Type B pancreatic cell (in vitro differentiated cells): ENCODE measurements at places on chromosomes 13 and 19.

GRCh38 chr13:38002606-38003005, 133.0 kb upstream of the TRPC4 start:
- DNase-seq: no peak

DNA sequence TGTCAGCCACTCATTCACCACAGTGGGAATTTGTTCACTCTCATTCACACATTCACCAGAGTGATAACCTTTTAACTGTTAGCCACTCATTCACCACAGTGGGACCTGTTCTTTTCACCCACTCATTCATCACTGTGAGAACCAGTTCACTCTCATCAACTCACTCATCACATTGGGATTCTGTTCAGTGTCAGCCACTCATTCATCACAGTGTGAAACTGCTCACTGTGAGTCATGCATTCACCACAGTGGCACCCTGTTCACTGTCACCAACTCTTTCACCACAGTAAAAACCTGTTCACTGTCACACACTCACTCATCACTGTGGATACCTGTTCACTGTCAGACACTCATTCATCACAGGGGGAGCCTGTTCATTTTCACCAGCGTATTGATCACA, 43.5 kb upstream of the ZNF85 start:
- DNase-seq: no peak

- DNase-seq: no peak
Measured at GRCh38 chr13:113166681-113167080, 8.2 kb downstream of the PROZ start.

- no peak for DNase-seq
Measured at GRCh38 chr13:100519626-100520025, 69.0 kb downstream of the GGACT start.

GRCh38 chr13:46321494-46322225, 65.4 kb downstream of the RUBCNL start:
- DNase-seq: no peak

DNA sequence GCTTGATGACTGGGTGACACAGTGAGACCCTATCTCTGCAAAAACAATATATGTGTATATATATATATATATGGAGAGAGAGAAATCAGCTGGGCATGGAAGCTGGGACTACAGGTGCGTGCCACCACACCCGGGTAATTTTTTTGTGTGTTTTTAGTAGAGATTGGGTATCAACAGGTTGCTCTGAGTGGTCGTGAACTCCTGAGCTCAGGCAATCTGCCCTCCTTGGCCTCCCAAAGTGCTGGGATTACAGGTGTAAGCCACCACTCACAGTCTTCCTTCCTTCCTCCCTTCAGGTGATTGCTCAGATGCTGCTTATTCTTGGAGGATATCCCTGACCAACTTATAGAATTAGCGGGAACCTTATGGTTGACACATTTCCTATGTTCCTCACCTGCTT, 41.9 kb downstream of the ERICH4 start:
- DNase-seq: no peak

- no peak for DNase-seq
Measured at GRCh38 chr13:41895478-41895877, 65.4 kb downstream of the VWA8 start.

GRCh38 chr19:3604987-3605343, 1.7 kb downstream of the TBXA2R start:
- DNase-seq: no peak

DNA sequence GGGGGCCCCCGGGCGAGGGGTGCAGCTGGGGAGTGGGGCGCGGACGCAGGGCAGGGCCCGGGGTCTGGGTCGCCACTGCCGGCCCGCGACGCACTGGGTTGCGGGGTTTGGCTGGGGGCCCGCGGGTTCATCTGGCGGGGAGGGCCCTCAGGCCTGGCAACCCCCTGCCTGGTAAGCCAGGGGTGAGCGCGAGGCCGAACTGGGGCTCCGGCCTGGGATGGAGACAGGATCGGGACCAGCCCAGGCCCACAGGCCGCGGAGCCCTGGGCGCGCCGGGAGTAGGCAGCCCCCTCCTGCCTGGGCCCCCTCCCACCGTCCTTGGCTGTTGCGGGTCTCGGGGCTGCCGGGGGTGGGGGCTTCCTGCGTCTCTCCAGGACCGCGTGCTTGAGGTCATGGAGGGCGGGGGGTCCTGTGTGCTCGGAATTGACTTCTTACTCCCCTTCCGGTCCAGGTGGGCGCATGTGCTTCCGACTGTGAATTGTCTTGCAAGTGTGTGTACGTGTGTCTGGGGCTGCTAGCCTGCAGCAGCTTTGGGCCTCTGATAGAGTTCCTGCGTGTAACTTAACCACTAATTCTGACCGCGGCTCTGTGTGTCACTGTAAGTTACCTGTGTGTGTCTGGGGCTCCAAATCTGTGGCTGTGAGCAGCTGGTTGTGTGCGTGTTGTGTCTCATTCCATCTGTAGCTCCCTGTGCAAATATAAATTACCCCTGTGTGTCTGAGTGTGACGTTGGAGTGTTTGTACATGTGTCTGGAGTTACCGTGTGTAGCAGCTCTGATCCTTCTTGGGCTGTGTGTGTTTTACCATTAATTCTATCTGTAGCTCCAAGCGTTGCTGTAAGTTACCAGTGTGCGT, 751 bp downstream of the GRAMD1A start:
- DNase-seq: no peak

DNA sequence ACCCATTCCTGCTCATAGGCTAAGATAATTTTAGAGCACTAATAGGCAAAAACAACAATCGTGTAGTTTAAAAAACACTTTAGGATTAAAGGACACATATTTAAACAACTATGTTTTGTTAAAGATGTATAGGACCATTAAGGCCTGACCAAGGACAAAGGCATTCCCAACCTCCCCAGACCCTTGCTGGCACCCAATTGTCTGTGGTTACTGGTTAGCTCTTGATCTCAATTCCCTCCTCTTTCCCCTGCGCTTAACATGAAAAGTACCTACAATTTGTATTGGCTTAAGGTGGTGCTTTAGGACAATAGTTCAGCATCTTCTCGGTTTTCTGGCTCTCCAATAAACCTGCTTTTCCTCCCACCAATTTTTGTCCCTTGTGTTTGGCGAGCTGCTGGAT, 51.0 kb downstream of the TEX26 start:
- no peak for DNase-seq

GRCh38 chr13:23941211-23941610, 43.9 kb upstream of the C1QTNF9B start:
- no peak for DNase-seq

DNA sequence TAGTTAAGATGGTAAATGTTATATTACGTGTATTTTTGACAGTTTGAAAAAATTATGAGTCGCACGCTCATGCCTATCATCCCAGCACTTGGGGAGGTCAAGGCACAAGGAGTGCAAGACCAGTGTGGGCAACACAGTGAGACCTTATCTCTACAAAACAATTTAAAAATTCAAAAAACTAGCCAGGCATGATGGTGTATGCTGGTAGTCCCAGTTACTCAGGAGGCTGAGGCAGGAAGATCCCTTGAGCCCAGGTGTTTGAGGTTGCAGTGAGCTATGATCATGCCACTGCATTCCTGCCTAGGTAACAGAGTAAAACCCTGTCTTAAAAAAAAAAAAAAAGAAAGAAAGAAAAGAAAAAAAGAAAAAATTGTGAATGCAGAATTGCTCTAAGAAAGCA, 58.0 kb downstream of the TBC1D4 start:
- no peak for DNase-seq

- no peak for DNase-seq
Measured at GRCh38 chr13:30520571-30520970, 54.8 kb upstream of the HMGB1 start.

- DNase-seq: no peak
Measured at GRCh38 chr13:70634893-70635292, 526.6 kb upstream of the KLHL1 start.

- DNase-seq: no peak
Measured at GRCh38 chr19:33878910-33879810, 82.5 kb downstream of the KCTD15 start.

GRCh38 chr19:42271045-42271419, 2.0 kb downstream of the CIC start:
- DNase-seq: no peak

GRCh38 chr13:35871561-35871960, 259.6 kb downstream of the DCLK1 start:
- no peak for DNase-seq

DNA sequence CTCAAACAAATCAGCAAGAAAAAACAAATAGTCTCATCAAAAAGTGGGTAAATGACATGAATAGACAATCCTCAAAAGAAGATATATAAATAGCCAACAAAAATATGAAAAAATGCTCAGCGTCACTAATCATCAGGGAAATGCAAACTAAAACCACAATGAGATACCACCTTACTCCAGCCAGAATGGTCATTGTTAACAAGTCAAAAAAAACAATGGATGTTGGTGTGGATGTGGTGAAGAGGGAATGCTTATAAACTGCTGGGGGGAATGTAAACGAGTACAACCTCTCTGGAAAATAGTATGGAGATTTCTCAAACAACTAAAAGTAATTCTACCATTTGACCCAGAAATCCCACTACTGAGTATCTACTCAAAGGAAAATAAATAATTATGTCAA, 239.2 kb upstream of the RFC3 start:
- DNase-seq: no peak

DNA sequence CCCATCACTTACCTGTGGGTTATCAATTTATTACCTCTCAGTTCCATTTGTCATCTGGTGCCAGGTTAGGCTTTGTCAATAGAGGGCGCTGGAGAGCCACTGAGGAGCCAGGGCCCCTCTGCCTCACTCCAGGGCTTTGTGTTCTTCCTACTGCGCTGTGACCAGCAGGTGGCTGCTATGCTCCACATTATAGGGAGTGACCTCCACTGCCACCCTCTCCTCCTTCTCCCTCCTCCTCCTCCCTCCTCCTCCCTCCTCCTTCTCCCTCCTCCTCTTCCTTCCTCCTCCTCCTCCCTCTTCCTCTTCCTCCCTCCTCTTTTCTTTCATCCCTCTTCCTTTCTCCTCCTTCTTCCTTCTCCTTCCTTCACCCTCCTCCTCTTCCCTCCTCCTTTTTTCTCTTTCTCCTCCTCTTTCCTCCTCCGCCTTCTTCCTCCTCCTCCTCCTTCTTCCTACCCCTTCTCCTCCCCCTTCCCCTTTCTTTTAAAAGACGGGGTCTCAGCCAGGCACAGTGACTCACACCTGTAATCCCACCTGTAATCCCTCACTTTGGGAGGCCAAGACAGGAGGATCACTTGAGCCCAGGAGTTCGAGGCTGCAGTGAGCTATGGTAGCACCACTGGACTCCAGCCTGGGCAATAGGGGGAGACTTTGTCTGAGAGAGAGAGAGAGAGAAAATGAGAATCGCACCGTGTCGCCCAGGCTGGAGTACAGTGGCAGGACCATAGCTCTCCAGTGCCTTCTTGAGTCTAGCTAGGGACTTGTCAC, 10.3 kb upstream of the ZBTB32 start:
- DNase-seq: peak; percentile 84

- no peak for DNase-seq
Measured at GRCh38 chr19:6393983-6394412, 1.0 kb upstream of the GTF2F1 start.

DNA sequence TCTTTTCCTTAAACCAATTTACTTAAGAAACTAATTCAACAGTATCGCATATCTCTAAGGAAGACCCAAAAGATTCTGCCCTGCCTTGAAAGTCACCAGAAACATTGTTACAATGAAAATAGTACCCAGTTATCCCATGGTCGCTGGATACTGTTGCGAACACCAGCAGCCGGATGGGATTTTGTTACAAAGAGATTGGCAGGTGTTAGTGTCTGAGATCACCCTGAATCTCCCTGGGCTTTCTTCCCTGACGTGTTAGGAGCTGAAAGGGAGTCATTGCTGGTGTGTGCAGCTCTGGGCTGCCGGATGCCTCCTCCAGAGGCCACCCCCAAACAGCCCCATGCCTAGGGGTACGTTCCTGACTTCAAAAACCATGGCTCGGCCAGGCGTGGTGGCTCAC, 38.2 kb downstream of the PTPRS start:
- DNase-seq: no peak

DNA sequence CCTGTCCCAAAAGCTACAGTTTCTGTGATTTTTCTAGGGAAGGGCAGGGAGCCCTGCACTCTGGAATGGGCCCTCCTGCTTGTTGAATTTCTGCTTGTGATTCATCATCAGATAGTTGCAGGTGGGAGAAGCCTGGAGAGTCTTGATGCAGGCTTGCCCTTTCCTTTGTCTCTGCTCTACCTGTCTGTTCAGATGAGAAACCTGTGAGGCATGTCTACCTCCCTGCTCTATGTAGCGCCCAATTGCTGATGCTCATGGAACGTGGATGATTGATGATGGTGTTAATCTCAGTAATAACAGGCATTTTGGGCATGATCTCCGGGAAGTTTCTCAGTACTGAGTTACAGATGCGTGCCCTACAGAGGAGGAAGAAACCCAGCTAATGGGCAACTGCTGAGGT, 10.9 kb upstream of the CBY2 start:
- DNase-seq: no peak

DNA sequence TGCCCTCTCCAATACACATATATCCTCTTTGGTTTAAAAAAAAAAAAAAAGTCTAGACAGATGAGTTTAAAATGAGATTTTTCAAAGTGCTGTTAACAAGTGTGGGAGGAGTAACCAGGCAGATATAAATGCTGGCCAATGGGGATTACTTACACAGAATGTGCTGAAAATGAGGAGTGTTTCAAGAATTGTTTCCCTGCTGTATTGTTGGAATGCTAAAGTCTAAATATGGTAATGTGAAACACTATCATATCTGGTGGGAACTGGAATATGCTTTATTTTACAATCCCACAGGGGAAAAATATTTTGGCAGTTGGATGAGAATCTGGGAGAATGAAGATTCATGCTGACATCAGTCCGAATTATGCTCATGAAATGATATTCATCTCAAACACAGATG, 250.7 kb downstream of the DCT start:
- DNase-seq: no peak

- no peak for DNase-seq
Measured at GRCh38 chr13:36858290-36858689, 39.3 kb downstream of the RFXAP start.

DNA sequence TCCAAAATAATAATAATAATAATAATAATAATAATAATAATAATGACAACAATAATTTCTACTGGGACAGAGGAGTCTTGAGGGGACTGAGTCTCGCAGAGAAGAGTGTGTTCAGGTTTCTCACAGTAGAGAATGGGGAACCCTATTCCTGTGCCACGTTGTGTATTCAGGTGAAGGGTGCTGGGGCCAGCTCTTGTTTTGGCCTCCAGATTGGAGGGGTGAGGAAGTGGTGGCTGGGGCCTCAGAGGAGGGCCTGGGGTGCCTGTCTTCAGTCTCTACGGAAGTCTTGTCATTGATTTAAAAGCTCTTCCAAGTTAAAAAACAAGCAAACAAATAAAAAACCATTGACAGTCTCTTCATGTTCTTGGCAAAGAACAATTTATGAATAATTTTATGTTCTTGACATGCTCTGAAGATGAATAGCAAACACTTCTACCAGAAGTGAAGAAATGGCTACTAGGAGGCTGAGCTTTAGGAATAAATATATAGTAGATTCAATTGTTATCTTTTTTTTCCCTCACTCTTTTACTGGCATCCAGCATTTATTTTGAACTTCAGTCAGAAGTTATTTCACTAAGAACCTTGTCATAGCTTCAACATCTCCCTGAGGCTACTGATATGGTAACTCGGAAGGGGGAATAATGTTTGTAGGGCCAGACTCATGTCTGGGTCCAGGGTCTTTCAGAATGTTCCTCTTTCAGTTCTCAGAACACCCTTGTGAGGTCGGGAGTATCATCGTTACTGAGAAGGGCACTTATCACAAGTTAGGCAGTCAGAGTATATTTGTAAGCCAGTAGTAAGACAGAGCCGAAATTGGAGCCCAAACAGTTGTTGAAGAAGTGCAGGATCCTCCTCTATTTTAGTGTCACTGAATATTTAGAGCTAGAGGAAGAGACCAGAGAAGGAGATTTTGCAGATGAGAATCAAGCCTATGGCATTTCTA, 13.1 kb downstream of the LRCH1 start:
- no peak for DNase-seq
